SJSA1 (cell line): ENCODE measurements at places on chromosomes 4 and X. TPM values are rescaled to one million over a fixed set of nuclear protein-coding genes. Genes with fewer than 3 reads are reported as not detected.

The PAK3 gene
- total RNA-seq, result 0.45 and 1.7 TPM in 2 replicates

GRCh38 chr4:1027915-1028238, 16.5 kb downstream of the FGFRL1 start:
- peak; percentile 66 for DNase-seq

DNA sequence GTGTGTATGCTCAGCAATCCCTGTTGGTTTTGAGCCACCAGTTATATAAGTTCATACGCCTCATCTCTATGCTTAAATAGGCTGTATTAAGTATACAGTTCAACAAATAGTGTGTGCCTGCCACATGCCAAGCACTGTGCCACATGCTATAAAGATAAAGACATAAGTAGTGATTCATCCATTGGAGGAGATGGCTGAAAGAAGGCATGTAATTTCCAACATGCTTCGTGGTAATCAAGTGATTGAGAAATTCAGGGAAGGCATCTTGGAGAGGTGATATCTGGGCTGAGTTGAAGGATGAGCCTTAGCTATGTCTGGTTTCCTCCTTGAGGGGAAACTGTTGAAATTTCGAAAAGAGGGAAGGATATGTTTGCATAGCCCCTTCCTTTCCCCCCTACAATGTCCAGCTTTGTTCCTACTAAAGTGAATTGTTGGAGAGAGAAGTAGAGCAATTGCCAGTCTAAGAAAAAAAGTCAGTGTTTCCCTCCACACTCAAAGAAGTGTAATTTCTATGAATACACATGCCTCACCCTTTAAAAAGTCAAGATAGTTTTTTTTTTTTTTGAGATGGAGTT, 96.5 kb downstream of the ARHGAP10 start:
- no peak for DNase-seq

GRCh38 chr4:73152893-73153292, 83.4 kb upstream of the COX18 start:
- no peak for DNase-seq

- no peak for DNase-seq
Observed at GRCh38 chr4:150136036-150136435, 57.8 kb downstream of the DCLK2 start.

The MAGEA2 gene
- not detected in 2 replicates for total RNA-seq

DNA sequence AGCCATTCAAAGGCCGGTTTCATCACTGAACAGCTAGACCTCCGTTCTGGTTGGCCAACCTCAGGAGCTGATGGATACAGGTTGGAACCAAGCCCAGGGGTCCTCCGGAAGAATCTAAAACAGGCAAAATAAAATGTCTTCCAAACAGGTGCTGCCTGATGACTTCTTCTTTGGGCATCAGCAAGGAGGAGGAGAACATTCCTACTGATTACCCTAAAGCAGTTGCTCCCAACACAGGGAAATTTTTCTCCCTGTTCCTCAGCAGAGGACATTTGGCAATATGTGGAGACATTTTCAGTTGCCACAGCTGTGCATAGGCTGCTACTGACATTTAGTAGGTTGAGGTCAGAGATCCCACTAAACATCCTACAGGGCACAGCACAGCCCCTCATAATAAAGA, 319.3 kb upstream of the PPARGC1A start:
- DNase-seq, result no peak

GRCh38 chr4:42428036-42428435, 30.7 kb downstream of the SHISA3 start:
- DNase-seq, result no peak

DNA sequence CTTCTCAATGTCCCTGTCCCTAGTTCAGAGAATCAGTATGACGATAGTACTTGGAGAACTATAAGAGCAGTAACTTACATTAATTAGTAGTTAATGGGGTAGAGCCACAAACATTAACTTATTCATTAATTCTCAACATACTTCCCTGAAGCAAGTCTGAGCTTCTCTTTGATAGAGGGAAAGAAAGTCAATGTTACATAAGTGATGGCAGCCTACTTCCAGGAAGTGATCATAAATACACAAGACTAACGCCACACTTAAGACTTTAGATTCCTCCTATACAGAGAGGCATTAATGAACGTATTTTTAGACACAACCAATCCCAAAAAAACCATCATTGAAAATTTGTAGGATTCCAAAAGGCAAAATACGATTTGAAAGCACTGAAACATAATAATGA, 33.8 kb downstream of the TSPAN5 start:
- DNase-seq, result no peak

The SFRP2 gene
- not detected in 2 replicates for total RNA-seq

- no peak for DNase-seq
Observed at GRCh38 chr4:69859140-69859685, 732 bp downstream of the SULT1E1 start.

The LDB2 gene
- 8.0 and 16.5 TPM in 2 replicates for total RNA-seq

The EGFL6 gene
- not detected in 2 replicates for total RNA-seq

GRCh38 chrX:68983004-68983857, 154.4 kb downstream of the EFNB1 start:
- no peak for DNase-seq

The MAB21L2 gene
- not detected in 2 replicates for total RNA-seq

- no peak for DNase-seq
Observed at GRCh38 chrX:119127650-119128049, at the start of gene KIAA1210. TSS of gene KIAA1210 (minus strand) at chrX:119127812. CDS start at chrX:119123642, 4,170 bp downstream.

- no peak for DNase-seq
Observed at GRCh38 chr4:5845035-5845905, 47.6 kb downstream of the CRMP1 start.

The MAP9 gene
- total RNA-seq, result 2.9 and 3.1 TPM in 2 replicates

GRCh38 chr4:75107755-75108612, 175.1 kb downstream of the PARM1 start:
- DNase-seq, result no peak

GRCh38 chrX:143081231-143081630, 55.5 kb downstream of the SPANXN4 start:
- DNase-seq, result no peak

DNA sequence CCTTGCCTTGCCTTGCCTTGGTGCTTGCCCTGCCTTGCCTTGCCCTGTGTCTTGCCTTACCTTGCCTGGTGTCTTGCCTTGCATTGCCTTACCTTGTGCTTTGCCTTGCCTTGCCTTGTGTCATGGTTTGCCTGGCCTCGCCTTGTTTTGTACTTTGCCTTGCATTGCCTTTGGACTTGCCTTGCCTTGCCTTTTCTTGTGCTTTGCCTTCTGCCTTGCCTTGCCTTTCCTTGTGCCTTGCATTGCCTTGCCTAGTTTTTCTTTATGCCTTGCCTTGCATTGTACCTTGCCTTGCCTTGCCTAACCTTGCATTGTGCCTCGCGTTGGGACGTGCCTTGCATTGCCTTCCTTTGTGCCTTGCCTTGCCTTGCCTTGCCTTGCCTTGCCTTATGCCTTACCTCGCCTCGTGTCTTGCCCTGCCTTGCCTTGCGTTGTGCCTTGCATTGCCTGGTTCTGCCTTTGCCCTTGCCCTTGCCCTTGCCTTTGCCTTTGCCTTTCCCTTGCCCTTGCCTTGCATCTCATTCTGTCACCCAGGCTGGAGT, 82.8 kb downstream of the TAB3 start:
- no peak for DNase-seq

The RENBP gene
- total RNA-seq, result 0.11 TPM in 1 of 2 replicates, not detected in the other

GRCh38 chrX:9862525-9862924, 76.3 kb downstream of the SHROOM2 start:
- DNase-seq, result no peak

The HOPX gene
- 4.3 and 5.5 TPM in 2 replicates for total RNA-seq

GRCh38 chr4:36835246-36835645, 409.3 kb upstream of the NWD2 start:
- no peak for DNase-seq

The DMRTC1 gene
- not detected in 2 replicates for total RNA-seq

GRCh38 chrX:44155126-44155525, 181.9 kb upstream of the NDP start:
- DNase-seq, result no peak

DNA sequence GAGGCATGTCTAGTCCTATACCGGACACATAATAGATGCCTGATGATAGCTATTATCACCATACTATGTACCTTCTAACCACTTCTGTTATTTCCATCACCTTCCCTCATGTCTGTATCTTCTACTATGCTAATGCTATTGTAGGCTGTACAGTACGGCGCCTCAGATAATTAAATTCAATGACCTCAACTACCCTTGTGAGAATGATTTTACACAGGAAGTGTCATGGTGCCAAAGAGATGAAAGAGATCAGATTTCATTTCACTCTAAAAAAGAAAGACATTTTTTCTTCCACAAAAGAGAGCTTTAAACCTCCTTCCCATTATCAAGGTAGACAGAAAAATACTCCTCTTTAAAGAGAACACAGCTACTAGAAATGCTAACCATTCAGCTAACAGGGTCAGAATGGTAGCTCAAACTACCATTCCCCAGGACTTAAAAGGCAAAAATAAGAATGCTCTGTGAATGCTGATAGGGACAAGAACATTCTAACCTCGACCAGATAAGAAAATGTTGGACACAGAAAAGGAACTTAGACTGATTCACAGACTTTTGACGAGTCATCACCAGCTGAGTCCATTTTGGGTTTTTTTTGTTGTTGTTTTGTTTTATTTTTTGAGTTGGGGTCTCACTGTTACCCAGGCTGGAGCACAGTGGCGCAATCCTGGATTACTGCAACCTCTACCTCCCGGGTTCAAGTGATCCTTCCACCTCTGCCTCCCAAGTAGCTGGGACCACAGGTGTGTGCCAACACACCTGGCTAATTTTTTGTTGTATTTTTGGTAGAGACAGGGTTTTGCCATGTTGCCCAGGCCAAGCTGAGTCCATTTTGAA, 99.2 kb upstream of the RAPGEF2 start:
- DNase-seq, result no peak

DNA sequence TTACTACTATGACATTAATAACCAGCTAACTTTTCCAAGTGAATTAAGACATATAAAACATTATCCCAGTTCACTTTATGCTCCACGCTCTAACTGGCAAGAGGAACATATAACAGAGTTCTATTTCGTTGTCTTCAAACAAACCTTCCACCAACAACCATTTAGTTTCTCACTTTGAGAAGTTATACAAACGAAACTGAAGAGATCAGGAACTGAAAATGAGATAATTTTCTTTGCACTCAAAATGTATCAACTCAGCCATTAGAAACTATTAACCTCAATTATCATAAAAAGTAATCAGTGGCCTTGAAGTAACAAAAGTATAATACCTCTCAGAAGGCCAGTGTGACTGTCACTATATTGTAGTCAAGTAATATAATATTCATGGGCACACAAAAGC, 70.1 kb downstream of the CHM start:
- no peak for DNase-seq

- DNase-seq, result no peak
Observed at GRCh38 chrX:5870238-5870637, 358.4 kb downstream of the NLGN4X start.

The SPANXB1 gene
- total RNA-seq, result not detected in 2 replicates

The ANOS1 gene
- total RNA-seq, result 3.5 and 9.3 TPM in 2 replicates

DNA sequence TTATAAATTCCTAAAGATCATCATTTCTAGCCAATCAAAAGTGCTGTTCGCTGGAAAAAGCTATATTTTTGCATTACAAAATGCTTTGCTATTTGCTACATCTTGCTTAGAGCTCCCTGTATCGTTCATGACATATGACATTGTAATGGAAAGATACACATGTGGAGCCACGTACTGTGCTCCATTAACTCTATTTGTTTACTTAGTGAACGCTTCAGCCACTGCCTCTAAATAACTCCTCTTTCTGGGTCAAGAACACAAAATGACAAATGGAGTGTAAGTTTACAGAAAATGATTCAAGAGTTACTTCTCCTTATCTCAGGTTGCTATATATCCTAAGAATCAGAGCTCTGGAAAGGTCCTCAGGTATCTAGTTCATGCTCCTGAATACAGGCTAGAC, 329.1 kb upstream of the SMIM31 start:
- no peak for DNase-seq

The TEX13C gene
- total RNA-seq, result not detected in 2 replicates

DNA sequence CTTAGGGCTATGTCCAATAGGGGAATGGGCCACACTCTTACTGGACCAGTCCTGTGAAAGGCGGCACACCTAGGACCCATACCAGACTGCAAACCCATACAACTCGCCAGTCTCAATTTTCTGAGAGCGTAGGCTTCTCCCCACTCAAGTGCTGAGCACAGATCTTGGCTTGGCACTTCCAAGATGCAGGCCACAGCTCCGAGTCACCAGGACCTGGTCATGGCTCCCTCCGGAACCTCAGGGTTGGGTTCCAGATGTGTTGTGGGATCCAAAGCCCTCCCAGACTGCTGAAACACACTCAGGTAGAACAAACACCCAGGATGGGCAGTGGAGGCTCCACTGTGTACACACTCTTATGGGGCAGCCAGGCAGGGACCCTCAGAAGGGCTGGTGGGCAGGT, 103.3 kb downstream of the TMEM144 start:
- no peak for DNase-seq

The MAGT1 gene
- 71.1 and 85.9 TPM in 2 replicates for total RNA-seq

DNA sequence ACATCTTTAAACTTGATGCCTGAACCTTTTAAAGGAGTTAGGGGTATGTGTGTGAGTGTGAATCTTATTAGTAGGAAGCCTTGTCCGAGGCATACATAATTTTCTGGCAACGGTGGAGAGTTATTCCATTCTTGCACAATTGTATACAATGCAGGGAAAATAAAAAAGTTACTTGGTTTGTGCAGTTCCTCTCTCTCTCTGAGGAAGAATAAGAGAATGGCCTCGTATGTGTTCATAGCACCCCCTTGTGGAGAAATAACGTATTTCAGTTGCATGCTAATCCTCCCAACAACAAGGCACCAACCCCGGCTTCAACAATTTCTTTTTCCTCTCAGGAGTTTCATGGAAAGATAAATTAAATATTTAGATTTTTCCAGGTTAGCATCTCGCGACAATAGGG, 33.7 kb upstream of the FGF13 start:
- peak; percentile 28 for DNase-seq
